ENCODE measurements at places on chromosomes 4 and X. TPM values are rescaled to one million over a fixed set of nuclear protein-coding genes. Genes with fewer than 3 reads are reported as not detected.

Gene UNC5C
- total RNA-seq: 0.72 TPM

GRCh38 chr4:138941037-138941436, 74.5 kb upstream of the NOCT start:
- no peak for DNase-seq

DNA sequence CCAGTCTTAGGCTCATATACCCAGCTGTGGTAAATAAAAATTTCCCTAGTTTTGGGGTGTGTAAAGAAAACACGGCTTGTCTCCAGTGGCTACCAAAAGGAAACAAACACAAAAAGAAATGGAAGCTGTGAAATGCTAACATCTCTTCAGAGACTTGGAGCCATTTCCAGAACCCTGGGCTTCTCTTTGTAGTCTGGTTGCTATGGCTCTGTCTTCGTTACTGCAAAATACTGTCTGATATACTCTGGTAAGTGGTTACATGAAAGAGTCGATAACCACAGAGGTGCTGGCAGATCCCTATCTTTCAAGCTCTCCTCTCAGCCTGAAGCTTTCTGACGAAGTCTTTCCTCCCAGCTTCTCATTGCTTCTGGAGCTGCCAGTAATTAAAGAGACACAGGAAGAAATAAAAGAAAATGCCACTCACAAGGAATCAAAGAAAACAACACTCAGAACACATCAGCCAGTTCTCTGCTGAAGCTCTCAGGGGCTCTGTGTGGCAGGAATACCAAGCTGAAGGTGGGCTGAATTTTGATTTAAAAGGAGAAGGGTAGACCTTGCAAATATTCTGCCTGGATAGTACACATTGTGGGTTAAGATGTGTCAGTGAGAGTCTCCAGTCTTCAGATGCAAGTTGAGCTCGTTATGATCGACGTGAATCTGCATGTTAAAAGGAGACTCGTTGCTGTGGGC, 107.6 kb upstream of the FAM9C start:
- no peak for DNase-seq

Gene CYBB
- 20.4 TPM for total RNA-seq

Gene DMRTC1
- not detected for total RNA-seq

- DNase-seq: no peak
Measured at GRCh38 chrX:42934020-42934726, 156.2 kb upstream of the PPP1R2C start.

Gene NHS
- total RNA-seq: 1.9 TPM

DNA sequence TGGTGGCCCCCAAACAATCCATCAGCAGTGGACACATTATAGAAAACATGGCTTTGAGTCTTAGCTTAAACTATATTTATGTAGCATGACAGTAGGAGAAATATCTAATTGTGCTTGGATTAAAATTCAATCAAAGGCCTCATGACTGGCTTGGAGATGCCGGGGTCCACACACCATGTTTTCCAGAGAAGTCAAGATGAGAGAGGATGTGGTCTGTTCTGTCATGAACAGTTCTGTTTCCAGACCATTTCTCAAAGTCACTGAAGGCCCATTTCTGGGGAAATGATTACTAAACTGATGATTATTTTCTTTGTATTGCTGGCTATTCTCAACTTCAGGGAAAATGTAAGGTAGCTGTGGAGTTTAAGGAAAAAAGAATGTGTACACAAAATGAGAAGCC, 76.3 kb downstream of the C4orf51 start:
- DNase-seq: no peak

DNA sequence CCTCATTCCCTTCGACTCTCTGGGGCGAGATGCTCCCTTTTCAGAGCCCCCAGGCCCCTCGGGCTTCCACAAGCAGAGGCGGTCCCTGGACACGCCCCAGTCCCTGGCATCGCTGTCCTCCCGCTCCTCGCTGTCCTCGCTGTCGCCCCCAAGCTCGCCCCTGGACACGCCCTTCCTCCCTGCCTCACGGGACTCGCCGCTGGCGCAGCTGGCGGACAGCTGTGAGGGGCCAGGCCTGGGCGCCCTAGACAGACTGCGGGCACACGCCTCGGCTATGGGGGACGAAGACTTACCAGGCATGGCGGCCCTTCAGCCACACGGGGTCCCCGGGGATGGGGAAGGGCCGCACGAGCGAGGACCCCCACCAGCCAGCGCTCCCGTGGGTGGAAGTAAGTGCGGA, 39.5 kb upstream of the CLCN4 start:
- no peak for DNase-seq

DNA sequence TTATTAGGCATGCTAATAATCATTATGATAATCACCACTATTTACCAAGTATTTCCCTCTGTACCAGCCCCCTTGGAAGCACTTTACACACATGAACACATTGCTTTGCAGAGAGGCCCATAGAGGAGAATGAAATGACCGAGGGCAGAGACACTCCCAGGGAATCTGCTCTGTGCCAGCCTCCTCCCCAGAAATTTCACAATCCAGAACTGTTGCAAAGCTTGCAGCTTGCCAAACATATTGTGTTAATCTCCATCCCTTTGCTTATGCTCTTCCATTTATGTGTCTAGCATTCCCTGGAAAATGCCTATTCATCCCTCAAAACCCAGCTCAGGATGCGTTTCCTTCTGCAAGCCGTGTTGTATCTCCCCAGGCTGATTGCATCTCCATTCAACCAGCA, 37.8 kb downstream of the CYTL1 start:
- no peak for DNase-seq

Gene ARHGAP6
- 2.8 TPM for total RNA-seq

- no peak for DNase-seq
Measured at GRCh38 chr4:152052451-152053057, 291.7 kb upstream of the GATB start.

- DNase-seq: no peak
Measured at GRCh38 chrX:150903110-150903508, 4.6 kb upstream of the CD99L2 start.

- peak; percentile 65 for DNase-seq
Measured at GRCh38 chr4:72418458-72418857, 150.6 kb downstream of the ADAMTS3 start.

DNA sequence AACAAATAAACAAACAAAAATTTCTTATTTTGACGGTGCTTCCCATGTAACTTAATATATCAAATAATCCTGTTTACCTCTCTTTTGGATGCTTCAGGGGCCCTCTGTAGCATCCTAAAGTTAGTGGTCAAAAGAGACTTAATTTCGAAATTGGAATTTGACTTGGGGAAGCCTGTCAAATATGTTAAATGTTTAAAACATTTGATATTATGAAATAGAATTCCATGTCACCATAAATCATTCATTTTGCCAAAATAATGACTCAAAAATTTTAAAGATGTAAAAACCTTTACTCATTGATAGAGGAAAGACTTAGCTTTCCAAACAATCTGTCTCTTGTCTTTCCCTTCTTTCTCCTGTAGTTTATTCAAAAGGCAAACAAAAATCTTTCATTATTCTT, 20.6 kb upstream of the TEX13A start:
- DNase-seq: no peak

GRCh38 chr4:83866834-83867621, 331.1 kb downstream of the GPAT3 start:
- DNase-seq: no peak

DNA sequence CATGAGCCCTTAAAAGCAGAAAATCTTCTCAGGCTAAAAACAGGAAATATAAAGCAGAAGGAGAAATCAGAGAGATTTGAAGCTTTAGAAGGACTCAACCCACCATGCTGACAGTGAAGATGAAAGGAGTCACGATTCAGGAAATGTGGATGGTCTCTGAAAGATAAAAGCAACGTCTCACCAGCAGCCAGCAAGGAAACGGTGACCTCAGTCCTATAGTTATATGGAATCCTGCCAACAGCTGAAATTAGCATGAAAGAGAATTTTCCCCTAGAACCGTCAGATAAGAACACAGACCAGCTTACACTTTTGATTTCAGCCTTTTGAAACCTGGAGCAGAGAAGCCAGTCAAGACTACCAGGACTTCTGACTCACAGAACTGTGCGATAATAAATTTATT, 715.7 kb upstream of the HTR2C start:
- no peak for DNase-seq

Gene CDS1
- total RNA-seq: 0.55 TPM

- DNase-seq: no peak
Measured at GRCh38 chrX:10007621-10008020, 40.5 kb downstream of the CLDN34 start.

Gene RAP2C
- total RNA-seq: 15.0 TPM

DNA sequence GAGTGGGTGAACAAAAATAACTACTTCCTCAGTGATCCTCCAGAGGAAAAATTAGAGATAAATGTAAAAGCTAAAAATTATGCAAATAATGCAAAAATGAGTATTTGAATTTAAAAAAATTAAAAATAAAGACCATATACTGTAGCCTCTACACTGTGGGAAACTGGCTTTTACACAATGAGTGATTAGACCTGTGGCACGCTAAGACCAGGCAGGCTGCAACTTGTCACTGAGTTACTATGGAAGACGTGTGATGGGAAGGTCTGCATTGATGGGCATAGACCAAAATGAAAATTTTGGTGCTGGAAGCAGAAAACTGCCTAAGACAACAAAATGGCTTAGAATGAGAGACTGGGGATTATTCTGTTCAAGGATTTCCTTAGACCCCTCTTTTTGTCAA, 30.2 kb downstream of the BTC start:
- no peak for DNase-seq

Gene CITED1
- not detected for total RNA-seq

Gene NUDT6
- 11.9 TPM for total RNA-seq

Gene UVSSA
- total RNA-seq: 5.9 TPM

Gene GSX2
- total RNA-seq: not detected

Gene APLN
- total RNA-seq: 25.9 TPM

- DNase-seq: no peak
Measured at GRCh38 chrX:153627675-153628111, 19.3 kb upstream of the DUSP9 start.

- DNase-seq: no peak
Measured at GRCh38 chrX:130264573-130264972, 4.1 kb downstream of the ZNF280C start.

Gene LANCL3
- 0.05 TPM for total RNA-seq

DNA sequence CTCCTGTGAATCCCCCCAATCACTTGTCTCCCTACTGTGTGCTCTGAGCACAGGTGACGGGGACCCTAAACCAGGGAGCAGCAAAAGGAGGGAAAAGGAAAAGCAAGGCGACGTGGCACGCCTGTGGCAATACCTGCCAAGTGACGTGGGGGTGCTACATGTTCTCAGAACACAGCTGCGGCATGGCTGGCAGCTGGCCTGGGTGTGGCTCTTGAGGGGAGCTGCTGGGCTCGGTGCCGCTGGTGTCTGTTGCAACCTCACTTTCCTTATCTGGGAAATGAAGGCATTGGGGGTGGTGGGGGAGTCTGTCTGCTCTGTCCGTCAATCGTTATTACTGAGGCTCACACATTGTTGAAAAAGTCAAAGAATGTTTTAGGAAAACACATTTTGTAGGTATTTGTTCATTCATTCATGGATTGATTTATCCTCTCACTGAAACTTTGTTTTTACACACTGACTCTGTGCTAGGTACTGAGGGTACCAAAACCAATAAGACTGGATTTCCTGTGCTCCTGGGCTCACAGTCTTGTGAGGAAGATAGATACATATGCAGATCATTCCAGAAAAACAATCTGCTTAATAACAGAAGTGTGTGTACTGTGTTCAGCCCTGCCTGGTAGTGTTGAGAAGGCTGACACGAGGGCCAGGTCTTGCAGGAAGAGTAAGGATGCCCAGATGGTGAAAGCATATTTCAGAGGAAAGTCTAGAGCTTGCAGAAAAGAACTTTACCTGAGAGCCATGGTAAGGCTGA, 217.6 kb downstream of the PTTG2 start:
- peak; percentile 91 for DNase-seq

Gene CTAG1A
- not detected for total RNA-seq

GRCh38 chrX:103741879-103742278, 31.2 kb downstream of the TMEM31 start:
- DNase-seq: no peak

Gene SSX2B
- total RNA-seq: not detected

Gene TENM3
- 6.8 TPM for total RNA-seq

Gene IBSP
- total RNA-seq: not detected

Gene TLR6
- total RNA-seq: 1.5 TPM

DNA sequence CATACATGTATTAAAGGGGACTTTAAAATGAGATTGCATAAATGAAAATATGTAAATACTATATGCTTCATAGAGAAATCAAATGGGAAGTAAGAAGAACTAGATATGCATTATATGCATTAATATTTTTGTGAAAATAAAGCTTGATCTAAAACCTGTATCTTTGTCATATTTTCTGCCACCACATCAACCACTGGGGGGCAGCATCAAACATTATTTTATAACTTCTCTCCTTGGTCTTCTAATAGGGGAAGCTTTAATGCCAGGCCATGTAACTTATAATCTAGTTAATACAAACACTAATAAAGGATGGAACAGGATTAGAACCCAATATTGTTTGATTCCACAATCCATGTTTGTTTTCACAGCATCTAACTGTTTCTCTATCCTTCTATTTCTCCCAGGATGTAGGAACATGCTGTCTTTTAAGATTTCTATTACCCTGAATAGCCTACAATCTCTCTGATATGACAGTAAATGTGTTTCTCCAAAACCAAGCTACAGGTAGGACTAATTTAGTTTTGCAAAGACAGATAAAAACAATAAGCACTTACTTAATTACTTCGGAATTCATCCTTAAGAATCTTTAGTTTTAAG, 10.0 kb downstream of the QRFPR start:
- no peak for DNase-seq

Gene USP26
- total RNA-seq: not detected

Gene GLOD5
- total RNA-seq: not detected

- DNase-seq: no peak
Measured at GRCh38 chr4:156754832-156755570, 216.6 kb downstream of the PDGFC start.

GRCh38 chr4:40842318-40842717, 92.6 kb downstream of the NSUN7 start:
- DNase-seq: peak; percentile 35

DNA sequence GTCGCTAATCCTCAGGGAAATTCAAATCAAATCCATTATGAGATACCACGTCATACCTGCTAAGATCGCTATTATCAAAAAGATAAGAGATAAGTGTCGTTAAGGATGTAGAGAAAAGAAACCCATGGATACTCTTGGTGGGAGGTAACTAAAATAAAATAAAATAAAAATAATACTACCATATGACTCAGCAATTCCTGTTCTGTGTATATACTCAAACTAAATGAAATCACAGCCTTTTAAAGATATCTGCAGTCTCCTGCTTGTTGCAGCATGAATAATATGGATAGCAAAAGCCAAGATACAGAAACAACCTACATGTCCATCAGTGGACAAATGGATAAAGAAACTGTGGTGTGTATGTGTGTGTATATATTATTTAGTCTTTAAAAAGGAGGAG, 105.8 kb upstream of the IL15 start:
- DNase-seq: no peak

Gene PCDH10
- total RNA-seq: 0.05 TPM
